ENCODE measurements at places on chromosomes 6 and 20.

DNA sequence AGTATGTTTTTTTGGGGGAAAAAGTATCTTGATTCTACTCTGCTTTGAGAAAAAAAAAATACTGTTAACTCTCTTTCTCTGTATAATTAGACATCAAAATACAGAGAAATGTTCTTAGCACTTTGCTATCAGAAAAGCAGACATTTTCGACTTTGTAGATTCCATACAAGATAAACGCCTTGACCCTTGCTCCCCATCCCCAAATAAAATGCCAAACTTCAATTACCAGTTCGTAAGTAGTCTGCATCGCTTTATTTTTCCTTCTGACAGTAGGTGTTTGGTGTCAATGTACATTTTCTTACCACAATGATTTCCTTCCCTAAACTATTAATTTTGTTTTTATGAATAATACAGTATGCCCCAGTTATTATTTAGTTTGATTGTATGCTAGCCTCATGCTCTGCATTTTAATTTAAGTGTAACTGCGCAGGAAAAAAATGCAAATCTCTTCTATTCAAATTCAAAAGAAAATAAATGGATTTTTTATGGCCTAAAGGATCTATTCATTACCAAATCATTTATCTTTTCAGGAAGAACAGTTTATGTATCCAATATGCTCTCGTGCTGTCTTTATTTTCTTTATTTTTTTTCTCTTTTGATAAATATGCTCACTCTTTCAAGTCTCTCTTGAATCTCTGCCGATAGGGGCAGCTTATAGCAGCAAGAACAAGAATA lies 84.8 kb upstream of the ZNF217 start:
- DNase-seq = no peak

GRCh38 chr20:36306553-36307411 lies 643 bp downstream of the DLGAP4 start:
- DNase-seq = no peak

GRCh38 chr6:51554029-51554428 lies 533.4 kb downstream of the PKHD1 start:
- no peak for DNase-seq

DNA sequence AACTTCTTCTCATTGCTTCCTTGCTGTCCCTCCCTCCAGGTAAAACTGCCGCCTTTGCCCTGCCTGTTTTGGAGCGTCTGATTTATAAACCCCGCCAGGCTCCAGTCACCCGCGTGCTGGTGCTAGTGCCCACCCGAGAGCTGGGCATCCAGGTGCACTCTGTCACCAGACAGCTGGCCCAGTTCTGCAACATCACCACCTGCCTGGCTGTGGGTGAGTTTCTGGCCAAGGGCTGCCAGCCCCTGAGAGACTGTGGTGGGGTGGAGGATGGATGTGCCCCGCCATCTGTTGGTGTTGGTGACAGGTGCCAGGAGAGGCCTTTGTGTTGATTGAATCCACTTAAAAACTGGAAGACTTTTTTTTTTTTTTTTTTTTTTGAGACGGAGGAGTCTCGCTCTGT lies 9.5 kb downstream of the DDX27 start:
- DNase-seq = peak; percentile 25

- no peak for DNase-seq
These were observed 173.2 kb upstream of the SOX4 start for GRCh38 chr6:21420146-21420878.

DNA sequence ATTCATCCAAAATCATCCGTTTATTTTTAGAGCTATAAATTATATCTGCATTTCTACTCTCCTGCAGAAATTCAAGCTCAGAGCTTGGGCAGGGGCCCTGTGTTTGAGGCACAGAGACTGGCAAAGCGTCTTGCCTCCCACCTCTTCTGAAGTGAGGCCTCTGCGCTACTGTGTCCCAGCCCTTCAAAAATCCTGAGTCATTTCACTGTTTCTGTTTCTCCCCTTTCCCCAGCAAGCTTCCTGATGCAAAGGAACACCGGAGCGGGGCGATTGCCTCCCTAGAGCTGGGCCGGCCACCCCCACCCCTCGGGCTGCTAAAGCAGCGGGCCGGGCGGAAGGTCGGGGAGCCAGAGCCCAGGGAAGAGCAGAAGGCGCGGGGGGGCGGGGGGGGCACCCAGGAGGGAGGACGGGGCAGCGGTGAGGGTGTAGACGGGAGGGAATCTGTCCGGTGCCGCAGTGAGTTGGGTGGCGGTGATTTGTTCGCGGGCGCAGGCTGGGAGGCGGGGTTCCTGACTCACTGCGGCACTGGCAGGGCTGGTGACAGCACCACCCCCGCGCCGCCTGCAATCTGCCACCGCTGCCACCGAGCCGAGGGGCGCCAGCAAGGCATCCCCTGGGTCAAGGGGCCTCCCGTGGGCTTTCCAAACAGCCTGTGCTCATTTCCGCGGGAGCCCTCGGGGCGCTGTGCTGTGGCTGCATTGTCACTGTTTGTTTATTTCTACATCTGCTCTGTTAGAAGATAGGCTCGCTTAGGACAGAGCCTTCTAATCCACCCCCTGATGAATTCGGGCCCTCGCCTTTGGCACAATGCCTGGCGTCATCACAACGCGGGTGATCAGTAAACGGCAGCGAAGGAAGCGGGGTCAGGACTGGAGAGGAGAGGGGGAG lies 46.5 kb upstream of the SNAP25 start:
- DNase-seq = peak; percentile 86

GRCh38 chr6:38909015-38909730 lies 139.4 kb upstream of the GLP1R start:
- DNase-seq = no peak
